ENCODE measurements at places on chromosomes 2 and 18.

- DNase-seq = no peak
Measured at GRCh38 chr18:76567835-76568445, 72.9 kb upstream of the ZNF516 start.

- DNase-seq = no peak
Measured at GRCh38 chr2:86221066-86221684, 21.9 kb downstream of the MRPL35 start.

- no peak for DNase-seq
Measured at GRCh38 chr2:10322973-10323372, 20.3 kb downstream of the HPCAL1 start.

- DNase-seq = peak; percentile 7
Measured at GRCh38 chr2:120396861-120397811, 51.2 kb downstream of the INHBB start.

- DNase-seq = no peak
Measured at GRCh38 chr2:45007961-45008295, 1.3 kb downstream of the SIX2 start.

DNA sequence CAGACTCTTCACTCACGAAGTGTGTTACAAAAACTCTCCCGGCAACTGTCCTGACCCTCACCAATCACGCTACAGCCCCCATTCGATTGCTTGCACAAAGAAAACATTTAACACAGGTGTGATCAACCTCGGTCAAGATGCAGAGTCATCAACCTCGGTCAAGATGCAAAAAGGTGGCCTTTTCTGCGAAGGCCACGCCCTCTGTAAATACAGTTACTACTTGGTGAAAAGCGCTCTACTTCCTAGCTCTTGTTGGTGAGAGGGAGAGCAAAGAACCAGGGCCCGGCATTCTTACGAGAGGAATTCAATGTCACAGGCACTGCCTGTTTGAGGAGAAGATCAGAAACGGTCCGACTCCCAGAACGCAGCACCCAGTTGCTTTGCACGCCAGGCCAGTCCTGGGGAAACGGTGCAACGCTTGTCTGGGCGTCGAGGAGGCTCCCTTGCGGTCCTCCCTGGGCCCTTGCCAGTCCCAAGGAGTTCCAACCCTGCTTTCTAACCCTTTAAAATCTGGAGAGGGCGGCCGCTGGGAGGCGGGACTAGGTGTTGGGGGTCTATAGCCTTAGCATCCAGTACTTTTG, 1.9 kb downstream of the PIEZO2 start:
- no peak for DNase-seq

- no peak for DNase-seq
Measured at GRCh38 chr2:121943285-121943684, 187.8 kb downstream of the TSN start.

- DNase-seq = no peak
Measured at GRCh38 chr2:134169788-134170187, 84.1 kb upstream of the MGAT5 start.

GRCh38 chr2:46963941-46964673, 48.5 kb upstream of the MCFD2 start:
- DNase-seq = no peak

GRCh38 chr2:26925100-26925791, 45.2 kb upstream of the MAPRE3 start:
- no peak for DNase-seq

DNA sequence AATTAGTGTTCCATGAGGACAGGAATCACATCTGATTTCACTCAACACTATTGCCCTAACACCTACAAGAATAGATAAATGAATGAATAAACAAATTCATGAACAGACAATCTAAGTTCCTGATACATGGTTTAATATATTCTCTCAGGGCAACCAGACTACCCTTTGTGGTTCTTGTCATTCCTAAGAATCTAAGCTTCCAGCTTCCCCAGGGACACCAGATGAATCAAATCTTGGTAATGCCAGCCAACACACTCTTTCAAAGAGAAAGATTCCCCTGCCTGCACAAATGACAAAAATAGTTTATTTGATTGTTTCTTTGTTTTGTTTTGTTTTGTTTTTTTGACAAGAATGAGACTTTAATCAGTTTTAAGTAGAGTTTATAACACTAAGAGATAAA, 237.5 kb upstream of the CHAC2 start:
- DNase-seq = no peak

DNA sequence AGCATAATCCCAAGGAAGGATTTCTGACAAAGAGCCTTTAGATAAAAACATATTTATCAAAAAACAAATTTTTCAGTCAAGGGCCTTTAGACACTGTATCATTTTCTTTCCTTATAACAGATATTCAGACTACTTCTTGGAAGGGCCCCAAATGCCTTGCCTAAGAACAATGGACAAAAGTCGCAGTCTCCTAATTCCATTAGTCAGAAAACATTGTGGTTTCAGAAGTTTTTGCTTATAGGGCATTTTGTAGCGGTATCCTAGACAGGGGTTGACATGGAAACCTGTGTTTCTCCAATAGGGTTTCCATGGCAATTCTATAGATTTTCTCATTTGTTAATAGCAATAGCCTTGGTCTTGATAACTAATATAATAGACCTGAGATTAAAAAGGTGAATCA, 36.7 kb upstream of the AGPS start:
- DNase-seq = no peak

DNA sequence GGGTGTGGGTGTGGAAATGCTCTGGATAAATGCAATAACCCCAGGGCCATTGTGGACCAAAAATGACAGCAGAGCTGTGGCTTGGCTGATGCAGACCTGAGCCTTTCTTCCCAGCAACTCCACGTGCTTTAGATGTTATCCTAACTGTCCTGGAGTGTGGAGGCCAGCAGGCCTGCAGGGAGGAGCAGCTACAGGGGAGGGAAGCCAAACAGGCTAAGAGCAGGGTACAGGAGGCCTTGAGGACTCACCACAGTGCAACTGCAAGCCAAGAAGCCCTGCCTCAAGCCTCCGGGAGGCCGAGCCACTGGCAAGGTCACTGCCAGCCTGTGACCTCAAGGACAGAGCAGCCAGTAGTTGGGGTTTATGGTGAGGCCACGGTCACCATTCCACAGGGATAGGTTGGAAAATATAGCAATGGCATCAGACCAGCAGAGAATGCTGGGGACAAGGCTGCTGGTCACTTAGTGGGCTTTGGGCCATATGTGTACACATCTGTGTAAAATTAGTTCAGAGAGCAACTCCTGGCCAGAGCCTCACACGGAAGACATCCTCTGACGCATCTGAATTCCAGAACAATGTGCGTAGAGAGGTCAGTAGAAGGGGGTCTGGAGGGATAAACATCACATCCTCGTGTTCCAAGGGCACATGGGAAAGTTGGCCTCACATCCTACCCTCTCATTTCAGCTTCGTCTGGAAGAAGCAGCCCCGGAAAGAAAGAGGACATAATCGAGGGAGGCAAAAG, 76.2 kb upstream of the UPP2 start:
- DNase-seq = peak; percentile 2

DNA sequence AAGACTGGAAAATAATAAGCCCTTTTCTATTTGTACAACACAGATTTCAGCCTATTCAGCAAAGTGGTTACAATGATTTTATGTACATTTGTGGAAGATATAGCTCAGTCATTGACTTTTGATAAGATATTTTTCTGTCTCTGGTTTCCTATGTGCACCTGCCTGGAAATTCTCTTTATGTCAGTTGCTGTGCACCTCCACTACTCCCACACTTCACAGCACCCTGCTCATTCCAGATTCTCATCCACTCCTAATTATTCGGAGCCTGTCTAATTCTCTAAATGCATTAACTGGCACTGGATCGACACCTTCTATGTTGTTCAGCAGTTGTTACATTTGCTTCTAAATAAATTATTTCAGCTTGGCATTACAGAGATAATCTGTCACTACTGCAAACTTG, 275.1 kb upstream of the RND3 start:
- no peak for DNase-seq

DNA sequence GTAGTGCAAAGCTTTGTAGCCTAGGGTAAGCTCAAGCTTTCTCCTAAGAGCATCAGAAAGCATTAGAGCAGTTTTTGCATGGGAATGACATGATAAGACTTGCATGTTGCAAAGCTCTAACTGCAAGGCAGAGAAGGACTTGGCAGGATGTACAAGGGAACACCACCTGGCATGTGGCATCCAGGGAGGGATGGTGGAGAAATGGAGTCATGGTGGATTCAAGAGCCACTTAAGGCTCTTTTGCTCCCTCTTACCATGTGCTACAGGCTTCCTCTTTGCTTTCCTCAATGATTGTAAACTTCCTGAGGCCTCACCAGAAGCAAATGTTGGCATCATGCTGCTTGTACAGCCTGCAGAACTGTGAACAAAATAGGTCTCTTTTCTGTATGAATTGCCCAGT, 266.0 kb downstream of the GLI2 start:
- DNase-seq = no peak

GRCh38 chr2:221385716-221386115, 186.4 kb downstream of the EPHA4 start:
- DNase-seq = no peak

- DNase-seq = no peak
Measured at GRCh38 chr2:102181376-102181775, 5.4 kb upstream of the IL1RL2 start.

DNA sequence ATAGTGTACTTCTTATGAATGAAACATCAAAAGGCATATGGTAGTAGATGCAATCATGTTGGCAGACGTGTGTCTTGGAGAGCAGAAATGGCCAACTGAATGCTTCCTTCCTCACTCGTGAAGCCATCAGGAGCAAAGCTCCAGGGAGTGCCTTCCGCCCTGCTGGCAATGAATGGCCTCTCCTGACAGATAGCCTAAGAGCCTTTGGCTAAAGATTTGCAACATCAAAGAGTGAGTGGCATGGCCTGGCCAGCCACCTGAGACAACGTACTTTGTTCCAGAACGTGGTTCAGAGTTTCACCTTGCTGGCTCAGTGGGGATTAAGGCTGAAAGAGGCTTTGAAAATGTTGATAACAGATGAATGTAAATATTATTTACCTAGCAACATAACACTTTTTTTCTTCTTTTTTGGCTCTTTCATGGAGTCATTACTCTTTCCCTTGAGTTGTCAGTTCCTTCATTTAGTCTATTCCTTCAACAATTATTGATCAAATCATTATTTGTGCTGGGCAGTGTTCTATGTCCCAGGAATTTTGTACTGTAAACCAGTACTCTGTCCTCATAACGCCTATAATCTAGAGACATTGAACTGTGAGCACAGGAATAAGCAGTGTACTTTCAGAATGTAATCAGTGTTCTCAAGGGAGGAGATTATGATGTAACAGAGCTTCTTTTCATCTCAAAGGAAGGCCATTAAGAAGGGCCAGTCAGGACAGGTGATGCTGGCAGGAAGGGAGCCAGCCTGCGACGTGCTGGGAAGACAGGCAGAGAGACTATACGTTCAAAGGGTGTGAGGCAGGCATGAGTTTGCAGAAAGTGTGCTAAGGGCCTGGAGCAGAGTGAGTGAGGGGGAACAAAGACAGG, 59.4 kb upstream of the SH3RF3 start:
- DNase-seq = no peak

- no peak for DNase-seq
Measured at GRCh38 chr18:27382567-27383216, 197.6 kb upstream of the CHST9 start.

- no peak for DNase-seq
Measured at GRCh38 chr2:112692918-112693317, 27.9 kb upstream of the NT5DC4 start.

DNA sequence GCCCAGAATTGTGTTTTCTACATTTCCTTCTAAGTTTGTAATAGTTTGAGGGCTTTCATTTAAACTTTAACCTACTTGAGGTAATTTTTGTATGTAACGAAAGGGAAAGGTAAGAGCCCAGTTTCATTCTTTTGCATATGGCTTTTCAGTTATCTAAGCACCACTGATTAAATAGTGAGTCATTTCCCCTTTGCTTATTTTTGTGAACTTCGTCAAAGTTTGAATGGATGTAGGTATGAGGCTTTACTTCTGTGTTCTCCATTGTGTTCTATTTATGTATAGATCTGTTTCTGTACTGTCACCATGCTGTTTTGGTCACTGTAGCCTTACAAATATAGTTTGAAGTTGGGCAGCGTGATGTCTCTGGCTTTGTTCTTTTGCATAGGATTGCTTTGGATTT, 944.8 kb upstream of the CNTNAP5 start:
- DNase-seq = no peak

DNA sequence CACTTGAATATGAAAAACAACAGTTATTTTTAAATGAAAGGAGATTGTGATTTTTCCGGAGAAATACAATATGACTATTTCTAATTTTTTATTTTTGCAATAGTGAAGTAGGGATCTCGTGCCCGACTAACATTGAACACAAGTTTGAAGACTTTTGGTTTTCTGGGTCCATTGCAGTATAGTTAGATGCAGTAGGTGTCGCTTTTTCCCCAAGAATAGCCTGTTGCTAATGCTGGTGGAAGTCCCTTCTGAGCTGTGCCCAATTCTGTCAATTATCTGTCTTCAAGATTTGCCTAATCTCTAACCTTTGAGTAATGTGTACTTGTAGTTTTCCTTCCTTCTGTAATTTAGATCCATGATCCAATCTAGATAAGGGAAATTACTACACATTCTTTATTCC, 36.5 kb downstream of the SEMA4F start:
- no peak for DNase-seq

GRCh38 chr2:220855296-220855695, 716.8 kb downstream of the EPHA4 start:
- DNase-seq = no peak

DNA sequence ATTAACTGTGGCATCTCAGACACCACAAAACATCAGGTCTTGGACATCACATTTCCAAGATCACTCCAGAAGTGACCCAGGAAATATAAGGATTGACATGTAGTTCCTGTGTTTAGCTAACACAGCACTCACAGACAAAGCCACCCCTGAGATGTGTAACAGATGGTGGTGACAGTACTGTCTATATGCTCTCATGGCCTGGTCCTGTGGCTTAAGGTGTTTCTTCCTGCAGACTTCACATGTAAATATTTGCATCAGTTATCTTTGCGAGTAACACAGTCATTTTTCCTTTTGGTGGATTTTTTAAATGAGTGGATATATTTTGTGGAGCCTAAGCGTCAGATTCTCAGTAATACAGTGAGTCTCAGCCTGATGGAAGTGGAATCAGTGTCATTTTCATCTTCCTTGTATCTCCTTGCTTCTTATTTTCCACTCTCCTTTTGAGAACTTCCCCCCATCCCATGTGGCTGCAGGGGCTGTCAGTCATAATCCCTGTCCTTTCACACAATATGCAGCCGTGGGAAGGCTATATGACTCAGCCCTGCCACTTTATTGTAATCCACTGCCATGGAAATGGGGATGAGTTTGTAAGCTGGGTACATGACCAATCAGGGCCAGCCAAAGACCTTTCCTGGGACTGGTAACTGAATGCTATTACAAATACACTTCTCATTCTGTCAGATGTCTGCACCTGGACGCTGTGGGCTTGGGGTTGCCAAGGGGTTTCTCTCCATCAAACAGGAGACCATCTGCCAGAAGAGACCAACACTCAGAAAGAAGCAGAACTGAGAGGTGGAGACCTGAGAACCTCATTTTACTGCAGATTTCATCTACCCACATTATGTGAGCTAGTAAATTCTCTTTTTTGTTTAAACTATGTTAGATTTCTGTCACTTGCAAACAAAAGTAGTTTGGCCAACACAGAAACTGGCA, 74.3 kb downstream of the ICOS start:
- no peak for DNase-seq
